ENCODE measurements at places on chromosomes 11 and 22. TPM values are rescaled to one million over a fixed set of nuclear protein-coding genes. Genes with fewer than 3 reads are reported as not detected.

CCDC73 gene
- not detected for polyA plus RNA-seq

MMP27 gene
- polyA plus RNA-seq: not detected

SOX6 gene
- 0.37 TPM for polyA plus RNA-seq

CARD18 gene
- polyA plus RNA-seq: not detected

DGAT2 gene
- 7.5 TPM for polyA plus RNA-seq

ENTHD1 gene
- polyA plus RNA-seq: not detected

MN1 gene
- polyA plus RNA-seq: 4.2 TPM

- DNase-seq: no peak
Observed at GRCh38 chr11:85385547-85385946, 241.6 kb downstream of the DLG2 start.

GRCh38 chr11:103806130-103806895 is 230.1 kb upstream of the DDI1 start:
- DNase-seq: peak; percentile 83

DNA sequence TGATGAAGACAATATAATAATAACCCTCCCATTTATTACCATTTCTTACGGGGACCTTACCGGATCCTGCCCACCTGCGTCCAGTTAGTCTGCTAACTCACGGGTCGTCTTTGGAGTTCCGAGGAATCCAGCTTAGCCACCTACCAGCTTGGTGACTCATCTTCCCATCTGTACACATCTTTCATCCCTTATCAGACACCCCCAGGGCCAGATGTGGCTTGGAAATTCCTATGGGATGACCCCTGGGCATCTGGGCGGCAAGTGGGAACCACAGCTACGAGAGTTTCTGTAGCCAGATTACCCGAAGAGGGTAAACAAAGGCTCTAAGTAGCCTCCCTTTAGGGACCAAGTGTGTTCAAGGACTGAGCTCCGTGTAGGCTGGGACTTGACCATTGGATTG is 12.8 kb upstream of the PRR5 start:
- no peak for DNase-seq

GRCh38 chr11:17498475-17498874 is 21.8 kb upstream of the ABCC8 start:
- peak; percentile 38 for DNase-seq

DNA sequence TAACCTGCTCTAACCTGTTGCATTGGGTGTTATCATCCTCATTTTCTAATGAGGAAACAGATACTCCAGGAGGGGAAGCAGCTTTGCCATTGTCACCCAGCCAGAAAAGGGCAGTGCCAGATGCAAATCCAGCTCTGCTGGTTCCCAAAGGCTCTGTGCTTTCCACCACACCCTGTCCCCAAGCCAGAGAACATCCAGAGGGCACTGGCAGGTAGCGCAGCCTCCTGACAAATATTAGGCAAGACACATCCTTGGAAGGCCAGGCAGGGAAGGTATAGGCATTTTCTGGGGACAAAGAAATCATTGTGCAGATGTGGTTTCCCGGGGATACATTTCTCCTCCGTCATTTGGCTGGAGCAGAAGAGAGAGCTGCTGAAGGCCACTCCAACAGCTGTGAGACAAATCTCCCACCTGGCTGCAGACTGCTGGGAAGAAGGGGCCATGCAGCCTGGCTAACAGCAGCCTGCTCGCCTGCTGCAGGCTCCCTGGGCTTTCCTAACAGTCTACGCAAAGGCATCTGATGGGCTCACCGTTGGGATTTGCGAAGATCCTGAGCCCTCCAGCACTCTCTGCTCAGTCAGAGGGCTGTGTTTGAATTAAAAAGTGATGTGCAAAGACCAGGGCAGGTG is 93.9 kb upstream of the PITPNB start:
- DNase-seq: no peak

Data from GM23248 (cell line).